ENCODE measurements at places on chromosomes 3 and 15.

DNA sequence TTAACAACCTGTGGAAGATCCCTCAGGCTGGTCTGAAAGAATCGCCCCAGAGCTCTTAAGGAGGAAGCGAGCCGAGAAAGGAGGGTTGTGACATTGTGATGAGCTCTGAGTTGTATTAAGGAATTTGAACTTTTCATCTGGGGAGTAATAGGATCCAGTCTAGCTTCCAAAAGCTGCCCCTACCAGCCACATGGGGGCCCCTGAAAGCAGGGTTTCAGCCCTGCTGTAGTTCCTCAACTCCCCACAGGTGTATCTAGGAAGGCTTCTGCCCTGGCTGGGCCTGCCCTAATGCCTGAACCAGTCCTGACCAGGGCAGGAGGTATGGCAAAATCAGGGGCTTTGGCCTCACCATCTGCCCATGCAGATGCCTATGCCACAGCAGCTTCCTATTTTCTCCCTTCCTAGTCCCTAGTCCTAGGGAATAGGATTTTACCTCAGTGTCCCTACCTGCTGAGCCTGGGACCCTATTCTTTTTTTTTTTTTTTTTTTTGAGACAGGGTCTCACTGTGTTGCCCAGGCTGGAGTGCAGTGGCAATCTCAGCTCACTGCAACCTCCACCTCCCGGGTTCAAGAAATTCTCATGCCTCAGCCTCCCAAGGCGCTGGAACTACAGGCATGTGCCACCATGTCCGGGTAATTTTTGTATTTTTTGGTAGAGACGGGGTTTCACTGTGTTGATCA is 5.0 kb upstream of the AP3S2 start:
- H3K4me3 ChIP-seq: no peak overlapping the region
- DNase-seq: no peak
- H3K27me3 ChIP-seq: no peaks in the 10 kb centered on the region
- H3K27ac ChIP-seq: no peak overlapping the region
- peaks cover 35% of the 10 kb centered on the region for H3K36me3 ChIP-seq

DNA sequence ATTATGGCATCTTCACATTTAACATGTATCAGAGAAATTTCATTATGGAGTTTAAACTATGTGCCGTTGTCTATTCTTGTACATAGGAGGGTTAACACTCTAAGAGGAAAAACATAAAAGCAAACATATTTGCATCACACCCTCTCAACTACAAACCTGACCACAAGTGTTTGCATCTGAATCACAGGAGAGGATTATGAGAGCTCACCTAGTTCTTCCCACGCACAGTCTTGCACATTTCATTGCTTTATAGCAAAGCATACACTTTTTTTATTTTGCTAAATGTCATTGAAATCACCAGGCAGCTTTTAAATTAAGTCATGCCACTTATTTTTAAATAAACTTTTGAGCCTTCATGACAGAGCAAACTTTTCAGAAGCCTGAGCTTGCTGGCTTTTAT is 12.5 kb downstream of the TRAT1 start:
- H3K27me3 ChIP-seq: no peaks in the 10 kb centered on the region
- no peak overlapping the region for H3K27ac ChIP-seq
- no peak overlapping the region for H3K4me3 ChIP-seq
- no peaks in the 10 kb centered on the region for H3K4me1 ChIP-seq
- H3K36me3 ChIP-seq: no peaks in the 10 kb centered on the region
- no peak for DNase-seq

GRCh38 chr3:77381431-77381830 is 341.5 kb downstream of the ROBO2 start:
- no peak overlapping the region for H3K27ac ChIP-seq
- H3K4me3 ChIP-seq: no peak overlapping the region
- no peaks in the 10 kb centered on the region for H3K36me3 ChIP-seq
- H3K27me3 ChIP-seq: no peaks in the 10 kb centered on the region
- no peak for DNase-seq

DNA sequence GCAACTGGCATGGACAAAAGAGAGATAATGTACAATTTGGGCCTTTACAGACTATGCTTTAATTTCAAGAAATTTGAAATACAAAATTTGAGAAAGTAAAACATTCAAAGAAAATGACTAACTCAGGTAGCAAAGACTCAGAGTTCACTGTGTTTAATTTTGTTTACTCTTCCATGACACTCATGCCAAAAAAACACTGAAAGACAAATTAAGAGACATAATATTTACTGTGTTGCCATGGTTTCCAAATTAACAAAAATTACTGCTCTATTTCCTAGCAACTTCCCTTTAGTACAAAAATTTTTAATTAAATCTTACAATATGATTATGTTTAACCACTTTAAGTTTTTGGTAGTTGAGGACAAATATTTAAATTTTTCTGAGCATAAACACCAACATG is 29.6 kb downstream of the LRRFIP2 start:
- no peak for DNase-seq
- H3K4me1 ChIP-seq: peaks cover 19% of the 10 kb centered on the region
- no peaks in the 10 kb centered on the region for H3K27me3 ChIP-seq
- H3K4me3 ChIP-seq: no peak overlapping the region
- peak overlapping the region; percentile 12 for H3K27ac ChIP-seq

GRCh38 chr3:66500576-66501482 is at the start of gene LRIG1:
LRIG1 (minus strand) TSS chr3:66501022; CDS start chr3:66500407, 615 bp downstream.
- H3K27ac ChIP-seq: peak within 1 kb of the TSS; percentile 92
- H3K4me1 ChIP-seq: peaks cover 35% of the 10 kb centered on the region
- peak within 1 kb of the TSS; percentile 96 for H3K4me3 ChIP-seq
- H3K36me3 ChIP-seq: no peaks in the 10 kb centered on the region

DNA sequence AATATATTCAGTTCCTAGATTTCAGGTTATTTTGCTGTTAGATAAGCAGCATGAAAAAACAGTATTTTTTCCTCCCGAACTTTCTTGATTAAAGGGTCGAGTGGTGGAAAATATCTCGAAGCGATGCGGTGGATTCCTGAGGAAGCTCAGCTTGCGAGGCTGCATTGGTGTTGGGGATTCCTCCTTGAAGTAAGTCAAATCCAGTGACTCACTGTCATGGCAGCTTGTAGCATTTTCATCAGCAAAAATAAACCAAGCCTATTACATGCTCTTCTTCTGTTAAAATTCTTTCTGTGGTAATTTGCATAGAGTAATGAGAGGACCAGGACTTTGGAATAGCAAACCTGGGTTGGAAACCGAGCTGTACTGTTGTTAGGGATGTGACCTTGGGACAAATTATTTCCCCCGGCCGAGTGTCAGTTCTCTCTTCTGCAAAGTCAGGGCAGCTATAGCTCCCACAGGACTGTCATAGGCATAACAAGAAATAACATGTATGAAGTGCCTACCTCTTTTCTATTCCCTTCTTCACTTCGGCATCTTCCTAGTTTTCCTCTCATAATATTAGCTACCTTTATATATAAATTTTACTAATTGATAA is 75.6 kb downstream of the UBP1 start:
- H3K27me3 ChIP-seq: no peaks in the 10 kb centered on the region
- no peak overlapping the region for H3K4me3 ChIP-seq
- no peak for DNase-seq
- H3K27ac ChIP-seq: no peak overlapping the region
- no peaks in the 10 kb centered on the region for H3K4me1 ChIP-seq

- no peak for DNase-seq
- H3K27ac ChIP-seq: no peak overlapping the region
- H3K4me1 ChIP-seq: peaks cover 5% of the 10 kb centered on the region
- H3K36me3 ChIP-seq: no peaks in the 10 kb centered on the region
These were observed 797.1 kb downstream of the ROBO1 start for GRCh38 chr3:78970656-78971055.

DNA sequence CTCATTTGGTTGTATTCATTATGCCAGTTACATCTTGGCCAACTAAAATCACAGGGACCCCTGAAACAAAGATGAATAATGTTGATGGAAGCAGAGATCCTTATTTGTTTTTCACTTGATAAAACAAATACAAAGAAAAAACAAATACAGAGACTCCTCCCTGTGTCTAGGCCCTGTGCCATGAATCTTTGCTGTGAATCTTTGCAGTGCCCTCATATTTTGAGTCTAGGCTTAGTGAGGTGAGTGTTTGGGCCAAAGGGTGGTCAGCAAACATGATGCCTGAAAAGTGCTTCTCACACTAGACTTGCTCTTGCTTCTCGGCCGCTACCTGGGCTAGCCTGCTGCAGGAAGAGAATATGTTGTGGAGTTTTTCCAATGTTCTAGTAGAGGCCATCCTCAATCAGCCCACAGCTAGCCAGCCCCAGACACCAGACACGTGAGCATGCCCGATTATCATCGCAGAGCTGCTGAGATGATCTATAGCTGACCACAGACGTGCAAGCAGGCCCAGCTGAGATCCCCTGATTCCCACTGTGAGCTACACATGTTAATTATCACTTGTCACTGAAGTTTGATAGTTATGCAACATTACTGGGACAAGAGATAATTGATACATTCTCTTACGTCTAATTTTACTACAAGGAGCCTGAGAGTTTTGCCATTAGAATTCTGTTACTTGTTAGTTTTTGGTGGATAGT is 191.4 kb downstream of the THRB start:
- no peak overlapping the region for H3K4me3 ChIP-seq
- peaks cover 15% of the 10 kb centered on the region for H3K4me1 ChIP-seq
- H3K27ac ChIP-seq: no peak overlapping the region
- no peaks in the 10 kb centered on the region for H3K36me3 ChIP-seq
- no peaks in the 10 kb centered on the region for H3K27me3 ChIP-seq

DNA sequence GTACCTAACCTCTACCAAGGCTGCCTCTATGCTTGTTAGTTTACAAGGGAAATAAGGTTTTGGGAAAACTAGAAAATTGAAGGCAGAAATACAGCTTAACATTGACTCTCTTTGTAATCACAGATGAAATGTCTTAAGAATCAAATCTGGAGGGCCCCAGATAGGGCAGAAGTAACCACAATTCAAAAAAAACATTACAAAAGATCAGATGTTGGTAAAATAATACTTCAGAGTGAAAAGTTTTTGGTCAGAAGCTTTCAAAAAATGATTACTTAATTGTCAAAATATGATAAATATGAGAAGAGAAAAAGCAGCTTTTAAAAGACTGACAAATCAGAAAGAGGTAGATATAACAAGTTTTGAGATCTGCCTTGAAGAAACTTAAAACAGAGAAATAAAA is 425.1 kb upstream of the NECTIN3 start:
- DNase-seq: no peak
- H3K36me3 ChIP-seq: no peaks in the 10 kb centered on the region
- no peak overlapping the region for H3K27ac ChIP-seq
- no peaks in the 10 kb centered on the region for H3K4me1 ChIP-seq
- no peak overlapping the region for H3K4me3 ChIP-seq

GRCh38 chr3:149848238-149848637 is 35.2 kb downstream of the RNF13 start:
- no peak overlapping the region for H3K4me3 ChIP-seq
- no peak overlapping the region for H3K27ac ChIP-seq
- no peaks in the 10 kb centered on the region for H3K27me3 ChIP-seq

- H3K27me3 ChIP-seq: no peaks in the 10 kb centered on the region
- no peak overlapping the region for H3K4me3 ChIP-seq
- H3K27ac ChIP-seq: peak overlapping the region; percentile 93
- H3K36me3 ChIP-seq: no peaks in the 10 kb centered on the region
These were observed 316.1 kb upstream of the TPRG1 start for GRCh38 chr3:188855675-188856074.

- no peaks in the 10 kb centered on the region for H3K27me3 ChIP-seq
- H3K36me3 ChIP-seq: no peaks in the 10 kb centered on the region
- H3K4me3 ChIP-seq: no peak overlapping the region
- DNase-seq: no peak
- peaks cover 34% of the 10 kb centered on the region for H3K4me1 ChIP-seq
These were observed 52.8 kb upstream of the TFRC start for GRCh38 chr3:196134691-196135090.

DNA sequence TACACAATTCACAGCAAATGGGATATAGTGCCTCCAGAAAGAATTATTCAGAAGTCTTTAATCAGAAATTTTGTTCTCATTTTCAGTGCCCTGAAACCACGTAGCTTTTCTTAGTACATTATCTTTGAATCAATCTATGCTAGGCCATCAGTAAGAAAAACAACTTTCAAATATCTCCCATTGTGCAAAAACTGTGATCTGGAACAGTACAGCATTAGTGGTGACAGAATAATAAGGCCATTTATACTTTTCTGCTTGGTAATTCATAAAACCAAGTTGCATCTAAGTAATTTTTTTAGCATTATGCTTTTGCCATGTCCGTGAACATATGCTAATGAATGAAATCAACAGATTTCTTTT is 35.4 kb upstream of the ZNF385D start:
- H3K4me1 ChIP-seq: peaks cover 3% of the 10 kb centered on the region
- DNase-seq: no peak
- H3K4me3 ChIP-seq: no peak overlapping the region
- no peaks in the 10 kb centered on the region for H3K27me3 ChIP-seq

DNA sequence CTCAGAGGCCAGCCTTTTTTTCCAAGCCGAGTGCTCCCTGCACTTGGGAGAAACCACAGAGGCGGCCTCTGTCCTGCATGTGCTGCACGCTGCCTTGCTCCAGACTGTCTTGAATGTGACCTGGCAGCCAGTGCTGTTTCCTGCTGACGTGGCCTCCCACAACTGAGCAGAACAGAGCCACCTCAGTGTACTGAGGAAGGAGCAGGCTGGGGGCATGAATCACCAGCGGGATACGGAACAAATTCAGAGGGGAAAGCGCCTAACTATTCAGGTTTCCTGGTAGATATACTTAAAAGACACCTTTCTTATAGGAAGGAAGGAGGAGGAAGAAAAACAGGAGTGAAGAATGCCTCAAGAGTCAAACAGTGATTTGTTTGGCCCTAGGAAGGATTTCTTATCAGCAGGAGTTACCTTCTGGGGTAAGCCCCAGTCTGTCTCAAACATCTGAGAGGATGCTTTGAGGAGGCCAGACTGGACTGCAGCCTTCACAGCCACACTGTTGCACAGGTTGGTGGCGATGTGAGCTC is 114.0 kb downstream of the FNDC3B start:
- H3K4me3 ChIP-seq: no peak overlapping the region
- H3K27me3 ChIP-seq: no peaks in the 10 kb centered on the region
- peak; percentile 93 for DNase-seq
- H3K4me1 ChIP-seq: peaks cover 55% of the 10 kb centered on the region
- peak overlapping the region; percentile 89 for H3K27ac ChIP-seq

DNA sequence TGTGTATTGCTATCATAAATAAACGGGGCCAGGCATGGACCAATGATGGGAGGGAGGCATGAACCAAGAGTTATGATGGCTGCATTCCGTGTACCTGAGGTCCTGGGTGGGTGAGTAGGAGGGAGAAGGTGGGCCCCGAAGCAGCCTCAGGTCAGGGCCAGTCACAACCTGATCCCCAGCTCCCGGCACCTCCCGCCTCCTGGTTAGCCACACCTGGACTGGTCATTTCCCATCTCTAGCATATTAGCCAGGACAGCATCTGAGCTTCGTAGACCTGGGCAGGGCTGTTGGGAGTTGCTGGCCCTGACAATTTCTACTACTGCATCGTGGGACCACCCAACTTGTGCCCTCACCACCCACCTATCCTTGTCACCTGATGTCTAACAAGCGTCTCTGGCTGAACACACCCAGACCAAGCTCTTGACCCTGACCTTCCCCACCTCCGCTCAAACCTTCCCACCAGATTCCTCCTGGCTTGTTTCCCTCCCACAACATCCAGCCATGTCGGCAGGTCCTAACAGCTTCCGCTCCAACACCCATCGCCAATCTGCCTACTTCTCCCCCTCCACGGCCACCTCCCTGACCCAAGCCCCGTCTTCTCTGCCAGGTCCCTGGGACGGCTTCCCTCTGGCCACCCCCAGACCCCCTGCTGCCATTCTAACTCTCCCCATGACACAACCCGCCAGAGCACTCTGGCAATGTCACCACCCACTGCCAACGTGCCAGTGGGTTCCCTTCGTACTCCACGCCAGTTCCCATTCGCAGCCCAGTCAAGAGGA is 133.8 kb upstream of the IQSEC1 start:
- no peaks in the 10 kb centered on the region for H3K36me3 ChIP-seq
- no peak overlapping the region for H3K4me3 ChIP-seq
- peaks cover 45% of the 10 kb centered on the region for H3K27me3 ChIP-seq
- no peak overlapping the region for H3K27ac ChIP-seq
- H3K4me1 ChIP-seq: peaks cover 3% of the 10 kb centered on the region

Measured in suprapubic skin (tissue), 4 donors.